ENCODE measurements at places on chromosomes 2 and 18. TPM values are rescaled to one million over a fixed set of nuclear protein-coding genes. Genes with fewer than 3 reads are reported as not detected.

- no peak for DNase-seq
These were observed 21.8 kb upstream of the GRB14 start for GRCh38 chr2:164642946-164643555.

GRCh38 chr2:69390471-69390870 is 3.4 kb upstream of the GFPT1 start:
- no peak for DNase-seq

DNA sequence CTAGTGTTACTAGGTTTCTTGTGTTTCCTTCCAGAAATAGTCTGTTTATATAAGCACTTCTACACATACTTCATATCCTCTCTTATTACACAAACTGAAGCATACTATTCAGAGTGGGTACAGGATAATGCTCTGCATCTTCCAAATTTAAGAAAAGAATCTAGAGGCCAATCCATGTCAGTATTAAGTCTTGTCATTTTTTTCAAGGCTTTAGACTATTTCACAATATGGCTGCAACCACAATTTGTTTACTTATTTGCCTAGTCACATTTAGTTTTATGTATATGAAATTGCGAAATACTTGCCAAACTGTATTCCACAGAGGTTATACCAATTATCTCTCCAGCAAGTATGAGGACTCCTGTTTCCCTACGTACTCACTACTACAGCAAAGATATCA is 27.9 kb downstream of the IWS1 start:
- no peak for DNase-seq

GRCh38 chr2:55159037-55159651 is 72.9 kb downstream of the CLHC1 start:
- no peak for DNase-seq

DNA sequence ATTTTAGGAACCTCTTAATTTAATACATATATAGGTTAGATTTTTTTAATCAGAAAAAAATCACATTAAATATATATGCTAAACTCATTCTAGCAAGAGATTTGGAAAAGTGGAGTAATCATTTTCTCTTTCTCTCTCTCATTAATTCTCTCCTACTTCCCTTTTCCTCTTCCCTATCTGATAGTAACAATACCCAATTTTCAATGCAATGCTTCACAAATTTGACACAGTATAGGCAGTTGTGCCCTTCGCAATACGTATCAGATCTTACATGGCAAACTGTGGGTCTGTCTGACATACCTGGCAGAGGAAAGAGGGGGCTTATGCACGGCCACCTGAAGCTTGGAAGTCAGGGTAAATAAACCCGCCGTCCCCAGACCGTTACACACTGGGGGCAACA is 444.3 kb downstream of the NBAS start:
- DNase-seq = no peak

- no peak for DNase-seq
These were observed 77.5 kb downstream of the GFPT1 start for GRCh38 chr2:69309351-69310110.

- DNase-seq = no peak
These were observed 169.6 kb downstream of the FMNL2 start for GRCh38 chr2:152504618-152505017.

DNA sequence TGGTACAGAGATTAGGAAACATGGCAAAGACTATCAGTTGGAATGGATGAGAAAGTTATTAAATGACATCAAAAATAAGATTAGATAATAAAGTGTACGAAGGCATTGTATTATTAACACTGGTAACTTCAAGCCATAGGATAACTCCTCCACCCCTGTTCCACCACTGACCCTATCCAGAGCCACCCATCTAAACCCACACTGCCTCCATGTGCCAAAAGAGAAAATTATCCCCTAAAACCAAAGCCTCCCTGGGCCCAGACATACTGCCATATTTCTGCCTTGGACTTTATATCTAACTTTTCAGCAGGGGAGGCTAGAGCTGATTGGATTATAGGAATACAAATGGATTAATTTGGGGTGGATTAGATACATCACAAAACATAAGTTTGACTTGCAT is 443.7 kb downstream of the BCL11A start:
- DNase-seq = no peak

DNA sequence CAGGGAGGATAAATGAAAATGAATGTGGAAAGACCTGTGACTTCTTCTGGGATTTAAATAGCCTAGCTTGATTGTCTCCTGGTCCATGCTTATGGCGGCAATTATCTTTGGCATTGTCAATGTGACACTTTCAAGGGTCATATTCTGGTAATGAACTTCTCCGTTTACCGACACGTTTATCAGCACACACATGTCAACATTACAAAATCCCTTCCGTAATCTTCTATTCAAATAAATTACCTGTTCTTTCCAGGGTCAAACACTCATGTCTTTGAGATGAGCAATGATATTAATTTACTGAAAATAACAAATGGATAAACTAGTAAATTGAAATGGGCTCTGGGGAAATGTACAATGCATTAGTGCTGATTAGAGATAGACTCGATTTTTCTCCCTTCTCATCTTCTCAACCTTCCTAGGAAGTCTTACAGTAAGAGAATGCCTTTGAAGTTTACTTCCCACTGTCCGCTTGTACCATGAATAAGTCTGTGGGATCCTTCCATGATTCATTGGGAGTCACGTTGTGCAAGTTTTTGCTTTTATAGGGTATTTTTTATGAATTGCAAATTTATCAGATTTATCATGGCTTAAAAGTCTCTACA is 646.3 kb upstream of the LRATD1 start:
- DNase-seq = no peak

DNA sequence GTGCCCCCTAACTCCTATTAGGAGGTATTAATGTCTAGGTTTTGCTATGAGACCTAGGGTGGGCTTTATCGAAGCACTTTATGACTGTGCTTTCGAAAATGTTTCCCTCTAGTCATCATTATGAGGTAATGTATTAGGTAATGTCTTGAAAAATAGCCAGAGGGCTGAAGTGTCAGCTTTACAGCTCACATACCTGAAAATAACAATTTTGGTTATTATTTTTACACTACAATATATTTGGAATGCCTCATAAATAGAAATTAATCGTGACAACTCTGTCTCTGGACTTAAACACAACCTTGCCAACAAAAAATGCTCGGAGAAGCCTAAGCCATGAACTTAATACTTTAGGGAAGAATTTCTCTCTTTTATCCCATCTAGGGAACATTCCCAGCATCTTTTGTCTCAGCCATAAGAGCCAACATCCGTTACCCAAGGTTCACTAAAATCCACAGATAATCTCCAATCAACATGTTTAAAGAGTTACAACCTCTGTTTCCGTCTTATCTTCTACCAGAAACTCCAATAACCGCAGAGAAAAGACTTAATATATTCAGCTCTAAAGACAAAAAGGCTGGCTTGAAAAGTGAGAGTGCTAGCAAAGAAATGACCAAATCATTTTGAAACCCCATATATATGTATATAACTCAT is 130.9 kb upstream of the RND3 start:
- no peak for DNase-seq

- DNase-seq = peak; percentile 82
These were observed 194.0 kb downstream of the ZFP36L2 start for GRCh38 chr2:43032213-43033015.

GRCh38 chr2:82007071-82007664 is 1702.6 kb upstream of the LRRTM1 start:
- no peak for DNase-seq

DNA sequence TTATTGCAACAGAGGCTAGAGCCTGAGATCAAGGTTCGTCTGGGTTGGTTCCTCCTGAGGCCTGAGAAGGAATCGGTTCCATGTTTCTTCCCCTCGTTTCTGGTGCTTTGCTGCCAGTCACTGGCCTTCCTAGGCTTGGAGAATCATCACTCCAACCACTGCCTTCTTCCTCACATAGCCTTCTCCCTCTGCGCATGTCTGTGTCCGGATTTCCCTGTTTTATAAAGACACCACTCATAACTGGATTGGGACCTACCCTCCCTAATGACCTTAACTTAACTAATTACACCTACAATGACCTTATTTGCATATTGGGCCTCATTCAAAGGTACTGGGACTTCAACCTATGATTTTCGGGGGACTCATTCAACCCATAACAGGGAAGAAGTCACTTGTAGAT is 119.8 kb upstream of the CCDC68 start:
- no peak for DNase-seq

DNA sequence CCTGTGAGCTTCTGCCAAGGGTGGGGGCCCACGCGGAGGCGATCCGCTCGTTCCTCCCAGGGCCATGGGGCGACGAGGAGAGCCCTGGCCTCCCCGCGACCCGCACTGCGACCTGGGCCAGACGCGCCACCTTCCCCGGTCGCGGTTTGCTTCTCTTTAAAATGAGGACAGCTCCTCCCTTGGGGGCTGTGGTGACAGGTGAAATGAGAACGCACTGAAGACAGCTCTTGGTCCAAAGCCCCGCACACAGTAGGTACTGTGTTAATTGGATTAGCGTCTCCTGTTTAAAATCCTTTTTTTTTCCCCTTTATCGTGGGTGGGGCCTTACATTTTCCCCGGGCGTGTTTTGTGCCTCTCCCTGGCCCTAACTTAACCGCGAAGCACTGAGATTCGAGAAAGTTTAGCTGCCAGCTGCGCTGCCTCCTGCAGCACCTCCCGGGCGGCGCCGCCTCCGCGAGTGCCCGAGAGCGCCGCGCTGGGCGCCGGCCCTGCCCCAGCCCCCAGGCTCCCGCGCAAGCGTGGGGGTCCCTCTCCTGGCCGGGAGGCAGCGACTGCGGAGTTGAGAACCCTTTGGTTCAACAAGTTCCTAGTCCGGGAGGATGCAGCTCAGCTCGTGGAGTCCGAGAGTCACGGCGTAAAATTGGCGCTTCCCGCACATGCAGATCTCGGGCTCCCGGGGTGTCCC is 1.1 kb downstream of the HPCAL1 start:
- DNase-seq = no peak

DNA sequence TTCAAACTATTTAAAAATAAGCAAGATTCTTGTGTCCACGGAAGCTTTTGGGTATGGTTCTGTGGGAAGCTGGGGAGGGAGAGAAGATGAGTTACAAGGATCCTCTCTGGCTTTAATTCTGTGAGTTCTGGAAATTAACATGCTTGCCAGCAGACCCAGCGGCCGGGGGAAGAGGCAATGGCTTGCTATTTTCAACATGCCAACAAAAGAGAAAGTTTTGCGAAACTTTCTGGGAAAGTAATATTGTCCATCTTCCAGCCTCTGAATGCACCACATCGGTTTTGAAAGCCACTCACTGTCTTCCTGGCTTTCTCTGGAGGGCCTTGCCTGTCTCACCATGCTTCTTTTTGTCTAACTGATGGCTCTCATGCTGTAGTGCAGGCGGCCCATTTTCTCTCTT is 85.7 kb downstream of the EN1 start:
- DNase-seq = no peak

DNA sequence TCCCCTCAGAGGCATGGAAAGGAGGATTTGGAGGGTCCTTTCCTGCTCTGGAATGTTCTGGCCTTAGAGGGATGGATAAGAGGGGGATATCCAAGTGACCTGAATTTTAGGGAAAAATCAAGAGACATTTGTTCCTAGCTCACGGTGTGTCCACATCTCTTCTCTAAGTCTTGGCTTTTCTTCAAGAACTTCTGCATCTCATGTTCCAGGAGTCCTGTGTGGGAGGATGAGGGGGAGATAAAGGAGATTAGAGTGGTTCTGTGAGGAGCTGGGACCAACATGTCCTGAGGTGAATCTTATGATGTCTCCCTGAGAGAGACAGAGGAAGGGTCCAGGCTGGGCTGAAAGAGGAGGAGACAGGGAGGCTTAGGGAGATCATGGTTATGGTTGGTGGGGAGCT is 11.7 kb downstream of the EMX1 start:
- DNase-seq = no peak

- no peak for DNase-seq
These were observed 18.4 kb upstream of the WIPF1 start for GRCh38 chr2:174615871-174616436.

DNA sequence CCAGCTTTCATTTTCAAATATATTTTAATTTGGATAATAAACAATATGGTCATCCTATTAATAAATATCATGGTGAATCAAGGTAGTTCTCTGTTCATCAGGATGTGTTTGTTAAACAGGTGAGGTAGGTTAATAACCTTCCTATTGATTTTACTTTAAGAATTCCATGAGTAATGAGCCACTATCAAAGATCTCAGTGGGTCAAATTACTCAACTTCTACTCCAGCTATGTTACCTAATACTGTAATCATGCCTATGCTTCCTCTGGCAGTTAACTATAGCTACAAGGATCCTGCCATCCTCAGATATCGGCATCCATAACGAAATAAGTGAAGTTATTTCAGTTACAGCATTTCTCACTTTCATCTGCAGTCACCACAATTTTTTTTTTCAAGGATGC is 289.6 kb upstream of the SLC8A1 start:
- no peak for DNase-seq

GRCh38 chr18:59744271-59744721 is 47.1 kb upstream of the CCBE1 start:
- DNase-seq = no peak

GRCh38 chr2:236352761-236353593 is 88.8 kb upstream of the ASB18 start:
- no peak for DNase-seq

GRCh38 chr2:32874931-32875330 is 71.8 kb upstream of the LTBP1 start:
- DNase-seq = no peak

DNA sequence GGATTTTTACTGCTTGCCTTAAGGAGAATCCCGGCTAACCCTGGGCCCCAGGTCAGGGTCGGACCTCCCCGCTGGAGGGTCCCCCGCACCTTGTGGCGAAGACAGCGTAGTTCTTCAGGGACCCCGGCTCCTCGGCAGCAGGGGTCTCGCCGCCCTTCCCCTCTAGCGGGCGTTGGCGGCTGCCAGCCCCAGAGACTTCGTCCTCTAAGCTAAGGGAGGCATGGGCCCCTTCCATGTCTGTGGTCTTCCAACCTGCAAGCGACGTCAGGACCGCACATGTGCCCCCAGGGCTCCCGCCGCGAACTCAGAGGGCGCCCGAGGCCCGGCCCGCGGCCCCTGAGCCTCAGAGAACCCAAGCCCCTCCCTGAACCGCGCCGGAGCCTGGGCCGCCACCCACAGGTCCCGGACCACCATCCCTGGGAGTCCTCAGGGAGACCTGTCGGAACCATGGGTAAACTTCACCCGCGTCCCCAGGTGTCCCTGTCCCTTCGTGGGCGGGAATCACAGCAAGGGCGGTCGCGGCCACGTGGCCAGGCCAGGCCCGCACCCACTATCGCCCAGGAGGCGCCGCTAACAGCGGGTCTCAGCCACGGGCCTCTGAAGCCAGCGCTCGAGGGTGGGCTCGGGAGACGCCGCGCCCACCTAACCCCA is 562 bp downstream of the ANKMY1 start:
- DNase-seq = peak; percentile 68

GRCh38 chr2:28664120-28664842 is 87.3 kb upstream of the PPP1CB start:
- no peak for DNase-seq

DNA sequence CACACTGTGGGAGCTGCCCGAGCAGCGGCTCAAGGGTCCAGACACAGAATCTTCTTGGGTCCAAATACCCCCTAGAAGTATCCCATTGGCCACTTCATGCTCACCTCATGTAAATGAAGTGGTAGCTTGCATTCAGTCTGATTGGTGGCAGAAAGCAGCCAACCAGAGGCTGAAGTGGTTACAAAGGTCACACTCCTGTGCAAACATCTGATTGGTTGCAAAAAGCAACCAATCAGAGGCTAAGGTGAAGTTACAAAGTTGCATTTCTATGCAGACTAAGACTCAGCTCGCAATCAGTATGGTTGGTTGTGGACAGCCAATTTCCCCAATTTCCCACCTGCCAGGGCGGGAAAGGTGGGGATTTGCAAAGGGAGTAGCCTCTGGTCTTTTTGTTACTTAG is 94.3 kb downstream of the DGKD start:
- DNase-seq = no peak

The PPM1G gene
- total RNA-seq = 54.1 TPM

The CABLES1 gene
- 24.9 TPM for total RNA-seq

The ATAD2B gene
- 31.0 TPM for total RNA-seq

The CD28 gene
- total RNA-seq = 0.08 TPM

The THADA gene
- 29.2 TPM for total RNA-seq

The MDH1B gene
- 0.98 TPM for total RNA-seq

All from suprapubic skin (tissue), 4 donors.